NCI-H526 (cell line): ENCODE measurements at places on chromosomes 16 and 17.

DNA sequence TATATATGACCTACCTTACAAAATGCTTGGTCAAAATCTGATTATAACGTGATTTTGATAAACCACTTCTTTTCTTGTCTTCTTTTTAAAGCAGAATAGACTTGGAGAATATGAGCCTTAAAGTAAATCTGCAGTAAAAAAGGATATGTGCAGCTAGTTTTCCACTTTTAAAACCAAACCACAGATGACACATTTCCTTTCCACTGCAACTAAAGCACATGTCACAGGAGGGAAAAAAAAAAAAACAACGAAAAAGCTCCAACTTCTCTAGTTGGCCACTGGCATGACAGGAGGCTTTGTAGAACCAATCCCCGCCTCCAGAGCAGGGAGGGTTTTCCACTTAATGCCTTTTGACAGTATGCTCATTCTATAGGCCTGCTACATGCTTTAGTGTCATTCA is at the start of gene EVI2A:
TSS of gene EVI2A (minus strand) at position 142 of the 400 bp plus-strand sequence. CDS start 2,609 bp downstream, outside the sequence.
- DNase-seq, result no peak

GRCh38 chr17:57747221-57748017 is 2.3 kb upstream of the CCDC182 start:
- peak; percentile 69 for DNase-seq

GRCh38 chr16:66273053-66273452 is 93.4 kb upstream of the CDH5 start:
- no peak for DNase-seq

DNA sequence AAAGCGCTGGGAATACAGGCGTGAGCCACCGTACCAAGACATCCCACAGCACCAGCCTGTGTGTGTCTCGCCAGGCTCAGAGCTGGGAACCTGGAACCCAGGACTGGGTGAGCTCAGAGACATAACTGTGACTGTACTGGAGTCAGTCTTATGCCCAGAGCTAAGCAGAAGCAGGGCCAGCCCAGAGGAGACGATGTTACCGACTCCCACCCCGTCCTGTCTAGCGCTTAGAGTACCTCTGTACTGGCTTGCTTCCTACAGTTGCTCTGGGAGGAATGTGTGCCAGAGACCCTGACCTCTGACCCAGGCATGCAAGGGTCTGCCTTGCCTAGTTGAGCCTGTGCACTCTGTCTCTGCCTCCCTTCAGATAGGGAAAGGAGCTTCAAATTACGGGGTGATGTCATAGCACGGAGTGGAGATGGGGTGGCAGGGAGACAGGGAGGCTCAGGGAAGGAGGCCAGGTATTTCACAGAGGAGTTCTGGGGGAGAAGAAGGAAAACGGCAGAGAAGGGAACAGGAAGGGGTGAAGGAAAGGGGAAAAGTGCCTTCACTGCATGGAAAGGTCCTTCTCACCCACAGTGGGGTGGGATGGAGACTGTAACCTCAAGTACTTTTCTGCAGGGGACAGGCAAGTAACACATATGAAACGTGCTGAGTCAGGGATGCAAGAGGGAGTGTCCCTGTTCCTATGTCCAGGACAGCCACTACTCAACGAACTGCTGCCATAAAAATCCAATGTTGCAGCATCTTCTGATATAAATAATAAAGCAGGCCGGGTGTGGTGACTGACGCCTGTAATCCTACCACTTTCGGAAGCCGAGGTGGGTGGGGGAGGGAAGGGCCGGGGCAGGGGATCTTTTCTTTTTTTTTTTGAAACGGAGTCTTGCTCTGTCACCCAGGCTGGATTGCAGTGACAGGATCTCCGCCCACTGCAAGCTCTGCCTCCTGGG is 5.8 kb upstream of the ARMC5 start:
- DNase-seq, result no peak

- DNase-seq, result no peak
Observed at GRCh38 chr17:50922721-50923405, 56.7 kb upstream of the TOB1 start.

DNA sequence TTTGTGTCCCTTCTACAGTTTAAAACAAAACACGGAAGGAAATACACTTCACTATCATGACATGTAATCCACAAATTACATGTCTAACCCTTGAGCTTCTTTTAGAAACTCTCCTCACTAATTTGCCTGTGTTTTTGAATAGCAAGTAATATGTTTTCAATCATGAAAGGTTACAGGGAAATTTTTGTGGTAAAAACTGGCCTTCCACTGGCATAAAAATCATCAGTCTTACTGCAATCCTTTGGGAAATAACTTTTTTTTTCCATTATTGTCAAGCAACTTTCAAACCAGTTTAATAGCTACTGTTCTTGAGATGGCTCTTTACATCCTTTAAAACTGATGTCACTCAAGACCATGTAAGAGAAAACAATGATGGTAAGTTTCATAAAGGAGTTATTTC is 27.0 kb downstream of the MYO1D start:
- no peak for DNase-seq

DNA sequence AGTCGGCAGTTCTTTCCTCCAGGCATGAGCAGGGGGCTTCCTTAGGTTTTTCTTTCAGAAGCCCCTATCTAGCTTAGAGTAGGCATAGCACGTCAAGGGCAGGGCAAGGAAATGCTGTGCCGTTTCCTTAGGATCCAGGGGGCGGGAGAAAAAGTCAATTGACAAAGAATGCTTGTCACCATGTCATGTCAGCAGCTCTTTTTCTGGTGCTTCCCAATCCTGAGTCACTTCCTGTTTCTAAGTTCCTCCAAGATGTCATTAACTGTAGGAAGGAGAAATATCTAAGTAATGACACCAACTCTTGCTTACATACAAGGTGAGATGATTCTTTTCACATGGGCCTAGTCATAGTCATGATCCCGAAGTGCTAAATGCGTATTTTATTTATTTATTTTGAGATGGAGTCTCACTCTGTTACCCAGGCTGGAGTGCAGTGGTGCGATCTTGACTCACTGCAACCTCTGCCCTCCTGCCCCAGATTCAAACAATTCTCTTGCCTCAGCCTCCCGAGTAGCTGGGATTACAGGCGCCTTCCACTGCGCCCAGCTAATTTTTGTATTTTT is 35.2 kb downstream of the GJC1 start:
- DNase-seq, result no peak

GRCh38 chr16:47377154-47377553 is 83.7 kb downstream of the ITFG1 start:
- DNase-seq, result peak; percentile 37

DNA sequence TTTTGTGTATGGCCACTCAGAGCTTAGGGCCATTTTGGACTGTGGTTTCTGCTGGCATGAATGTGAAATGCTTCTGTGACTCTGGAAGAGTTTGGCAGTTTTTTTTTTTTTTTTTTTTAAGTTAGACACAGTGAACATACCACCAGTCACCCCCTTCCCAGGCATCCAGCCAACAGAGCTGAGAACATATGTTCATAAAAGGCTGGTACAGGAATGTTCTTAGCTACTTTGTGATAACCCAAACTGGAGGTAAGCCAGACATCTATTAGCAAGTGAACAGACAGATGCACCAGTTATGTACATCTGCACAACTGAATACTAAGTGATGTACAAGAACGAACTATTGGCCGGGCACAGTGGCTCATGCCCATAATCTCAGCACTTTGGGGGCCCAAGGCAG is 92.7 kb downstream of the ABCC1 start:
- DNase-seq, result no peak

GRCh38 chr16:68005211-68005610 is 5.9 kb upstream of the DPEP2 start:
- no peak for DNase-seq

- DNase-seq, result no peak
Observed at GRCh38 chr17:60525328-60525684, 736 bp downstream of the APPBP2 start.

- no peak for DNase-seq
Observed at GRCh38 chr16:1828645-1829410, 1.8 kb downstream of the FAHD1 start.

GRCh38 chr17:9948928-9949327 is 43.9 kb upstream of the RCVRN start:
- DNase-seq, result no peak

DNA sequence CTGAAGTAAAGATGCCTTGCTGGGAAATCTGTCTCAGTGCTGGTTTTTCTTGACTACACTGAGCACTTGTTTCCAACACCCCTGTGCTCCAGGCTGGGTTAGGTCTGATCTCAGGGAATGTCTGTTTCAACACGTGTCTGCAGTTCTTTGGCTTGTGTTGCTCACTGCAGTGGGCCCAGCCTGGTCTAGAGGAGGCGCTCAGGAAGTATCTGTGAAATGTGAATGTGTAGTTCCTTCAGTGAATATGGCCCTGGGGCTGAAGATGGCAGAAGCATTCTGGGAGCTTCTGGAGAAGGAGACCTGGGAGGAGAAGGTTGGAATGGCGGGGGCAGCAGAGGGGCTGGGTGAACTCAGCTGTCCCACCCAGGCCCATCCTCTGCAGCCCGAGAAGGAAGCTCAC is 8.1 kb upstream of the YPEL3 start:
- DNase-seq, result no peak

DNA sequence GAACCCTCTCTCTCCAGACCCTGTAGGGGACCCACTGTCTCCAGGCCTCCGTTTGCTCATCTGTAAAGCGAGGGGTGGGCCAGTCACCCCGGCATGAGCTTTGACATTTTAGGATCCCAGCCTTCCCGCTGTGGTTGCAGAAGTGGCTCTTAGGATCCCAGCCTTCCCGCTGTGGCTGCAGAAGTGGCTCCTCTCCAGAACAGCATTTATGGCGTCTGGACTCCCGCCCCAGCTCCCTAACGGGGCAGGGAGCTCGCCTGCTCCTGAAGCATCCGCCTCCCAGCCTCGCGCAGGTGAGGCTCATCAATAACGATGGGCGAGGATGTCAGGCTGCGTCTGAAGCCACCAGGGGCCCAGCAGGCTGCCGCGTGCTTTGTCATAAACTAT is 222.3 kb upstream of the TNRC6C start:
- DNase-seq, result no peak

- no peak for DNase-seq
Observed at GRCh38 chr16:12900156-12900555, 1.2 kb upstream of the SHISA9 start.

- DNase-seq, result no peak
Observed at GRCh38 chr16:75351183-75351582, 82.1 kb downstream of the CFDP1 start.

DNA sequence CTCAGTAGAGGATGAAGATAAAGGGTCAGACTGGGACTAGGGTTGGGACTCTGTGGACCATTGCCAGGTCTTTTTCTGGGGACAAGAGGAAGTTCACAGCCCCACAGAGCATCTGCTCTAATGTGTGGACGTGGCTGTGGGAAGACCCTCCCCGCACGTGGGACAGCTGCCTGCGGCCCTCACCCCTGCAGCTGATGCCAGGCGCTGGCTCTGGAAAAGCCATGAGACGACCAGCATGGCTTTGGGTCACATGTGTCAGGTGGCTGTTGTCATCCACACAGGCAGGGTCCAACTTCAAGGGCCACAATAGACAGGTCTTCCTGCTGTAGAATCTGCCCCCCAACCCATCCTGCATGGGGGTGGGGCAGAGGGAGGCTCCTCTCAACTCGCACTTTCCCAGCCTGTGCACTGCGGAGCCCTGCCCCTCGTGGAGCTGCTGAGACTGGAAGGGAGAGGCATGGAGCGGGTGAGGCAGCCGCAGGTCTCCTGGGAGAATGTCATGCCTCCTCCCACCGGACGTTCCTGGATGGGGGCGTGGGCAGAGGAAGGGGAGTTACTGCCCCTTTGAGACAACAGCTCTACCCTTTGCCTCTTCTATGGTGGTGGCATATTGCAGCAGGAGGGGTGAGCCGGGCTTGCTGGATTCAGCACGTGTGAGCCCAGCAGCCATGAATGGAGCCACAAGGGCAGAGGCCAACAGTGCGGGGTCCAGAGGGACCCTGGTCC is 53.4 kb downstream of the PIMREG start:
- DNase-seq, result no peak

GRCh38 chr16:74623839-74624235 is 16.9 kb upstream of the GLG1 start:
- DNase-seq, result no peak

- no peak for DNase-seq
Observed at GRCh38 chr17:66522591-66523272, 220.3 kb downstream of the PRKCA start.

DNA sequence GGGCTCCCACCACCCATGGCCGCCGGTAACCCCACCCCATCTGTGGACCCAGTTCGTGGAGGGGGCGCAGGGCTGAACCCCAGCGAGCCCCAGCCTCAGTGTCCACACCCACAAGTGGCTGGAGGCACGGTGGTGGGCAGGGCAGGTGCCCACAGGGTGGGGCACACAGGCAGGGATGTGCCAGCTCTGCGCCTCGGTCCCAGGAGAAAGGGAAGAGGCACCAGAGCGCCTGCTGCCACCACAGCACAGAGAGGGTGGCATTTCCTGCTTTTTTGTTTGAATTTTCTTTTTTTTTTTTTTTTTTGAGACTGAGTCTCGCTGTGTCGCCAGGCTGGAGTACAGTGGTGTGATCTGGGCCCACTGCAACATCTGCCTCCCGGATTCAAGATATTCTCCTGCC is 19.0 kb downstream of the ZFPM1 start:
- no peak for DNase-seq

DNA sequence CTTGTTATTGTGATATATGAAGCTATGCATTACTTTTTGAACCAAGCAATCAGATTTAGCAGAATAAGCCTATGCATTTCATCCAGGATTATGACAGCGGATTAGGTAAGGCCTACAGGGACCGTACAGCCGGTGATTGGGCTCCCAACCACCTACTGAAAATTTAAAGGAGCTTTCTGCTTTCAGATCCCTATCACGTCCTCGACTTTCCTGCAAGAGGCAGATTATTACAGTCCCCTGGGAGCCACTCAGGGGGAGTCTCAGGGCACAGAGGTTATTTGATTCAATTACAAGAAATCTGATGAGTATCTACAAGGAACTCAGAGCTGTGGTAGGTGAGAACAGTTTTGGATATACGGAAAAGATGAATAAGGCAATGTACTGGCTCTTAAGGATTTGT is 80.7 kb downstream of the HS3ST3B1 start:
- no peak for DNase-seq

DNA sequence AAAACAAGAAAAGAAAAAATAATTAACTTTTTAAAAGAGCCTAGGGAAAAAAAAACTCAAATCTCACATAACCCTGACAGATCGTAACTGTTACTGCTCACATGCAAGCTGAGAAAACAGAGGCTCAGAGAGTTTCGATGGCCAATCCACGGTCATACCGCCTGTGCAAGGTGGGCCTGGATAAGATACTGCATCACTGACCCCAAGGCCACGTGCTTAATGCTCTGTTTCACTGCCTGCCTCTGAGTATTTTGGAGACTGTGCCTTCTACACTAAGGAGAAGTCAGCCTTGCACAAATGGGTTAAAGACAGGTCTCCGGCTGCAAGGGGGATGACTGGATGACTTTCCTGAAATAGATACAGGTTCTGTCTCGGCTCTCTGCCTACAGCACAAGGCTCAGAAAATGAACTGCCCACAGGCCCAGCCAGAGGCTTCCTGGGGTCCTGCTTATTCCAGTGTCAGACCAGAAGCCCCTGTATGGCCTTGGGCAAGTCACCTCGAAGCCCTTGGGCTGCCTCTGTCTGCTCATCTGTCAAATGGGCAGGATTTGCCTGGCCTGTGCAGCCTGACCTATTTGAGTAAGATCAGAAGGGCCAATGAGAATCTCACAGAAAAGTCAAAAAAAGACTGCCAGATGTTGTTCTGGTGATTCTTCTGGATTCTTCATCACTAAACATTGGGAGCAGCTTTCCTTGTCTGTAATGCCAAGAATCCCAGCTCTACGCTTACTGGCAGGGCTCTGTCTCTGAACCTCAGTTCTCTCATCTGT is 25.8 kb downstream of the CNGB1 start:
- DNase-seq, result no peak
